ENCODE measurements at places on chromosomes 7 and 10.

GRCh38 chr7:24496036-24496435, 77.2 kb upstream of the PALS2 start:
- DNase-seq, result no peak

GRCh38 chr10:21791276-21791675, 212.3 kb downstream of the DNAJC1 start:
- DNase-seq, result no peak

GRCh38 chr10:63421591-63421990, 44.2 kb downstream of the JMJD1C start:
- no peak for DNase-seq

GRCh38 chr7:122433765-122434164, 129.2 kb upstream of the FEZF1 start:
- DNase-seq, result no peak

- DNase-seq, result no peak
Measured at GRCh38 chr7:6546498-6547251, 4.6 kb downstream of the GRID2IP start.

GRCh38 chr7:55939514-55940123, 12.1 kb upstream of the MRPS17 start:
- DNase-seq, result no peak

DNA sequence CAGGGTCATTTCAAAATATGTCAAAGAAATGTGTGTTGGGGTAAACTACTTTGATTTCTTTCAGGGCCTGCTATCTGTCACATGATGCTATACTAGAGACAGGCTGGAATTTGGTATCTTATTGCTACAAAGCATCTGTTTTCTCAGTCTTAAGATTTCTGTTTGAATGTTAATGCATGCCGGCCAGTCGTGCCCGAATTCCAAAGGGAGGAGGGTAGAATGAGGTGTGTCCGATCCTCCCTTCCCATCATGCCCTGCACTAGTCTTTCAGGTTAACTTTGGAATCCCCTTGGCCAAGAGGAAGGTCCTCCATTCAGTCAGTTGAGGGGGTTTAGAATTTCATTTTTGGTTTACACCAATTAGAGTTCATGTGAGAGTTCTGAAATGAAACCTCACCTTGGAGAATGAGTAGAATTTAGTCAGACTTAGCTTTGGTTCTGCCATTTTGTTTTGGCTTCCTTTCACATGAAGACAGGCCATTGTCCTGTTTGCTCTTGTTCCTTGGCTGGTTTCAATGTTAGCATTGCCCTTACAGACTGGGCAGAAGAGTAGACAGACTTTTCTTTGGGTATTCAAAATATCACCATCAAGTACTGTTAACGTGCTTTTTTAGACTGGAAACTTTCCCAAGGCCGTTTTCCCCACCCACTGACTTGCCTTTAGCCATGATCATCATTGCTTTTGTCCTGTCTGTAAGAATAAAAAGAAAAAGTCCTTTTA, 95.8 kb downstream of the CAMK1D start:
- no peak for DNase-seq

DNA sequence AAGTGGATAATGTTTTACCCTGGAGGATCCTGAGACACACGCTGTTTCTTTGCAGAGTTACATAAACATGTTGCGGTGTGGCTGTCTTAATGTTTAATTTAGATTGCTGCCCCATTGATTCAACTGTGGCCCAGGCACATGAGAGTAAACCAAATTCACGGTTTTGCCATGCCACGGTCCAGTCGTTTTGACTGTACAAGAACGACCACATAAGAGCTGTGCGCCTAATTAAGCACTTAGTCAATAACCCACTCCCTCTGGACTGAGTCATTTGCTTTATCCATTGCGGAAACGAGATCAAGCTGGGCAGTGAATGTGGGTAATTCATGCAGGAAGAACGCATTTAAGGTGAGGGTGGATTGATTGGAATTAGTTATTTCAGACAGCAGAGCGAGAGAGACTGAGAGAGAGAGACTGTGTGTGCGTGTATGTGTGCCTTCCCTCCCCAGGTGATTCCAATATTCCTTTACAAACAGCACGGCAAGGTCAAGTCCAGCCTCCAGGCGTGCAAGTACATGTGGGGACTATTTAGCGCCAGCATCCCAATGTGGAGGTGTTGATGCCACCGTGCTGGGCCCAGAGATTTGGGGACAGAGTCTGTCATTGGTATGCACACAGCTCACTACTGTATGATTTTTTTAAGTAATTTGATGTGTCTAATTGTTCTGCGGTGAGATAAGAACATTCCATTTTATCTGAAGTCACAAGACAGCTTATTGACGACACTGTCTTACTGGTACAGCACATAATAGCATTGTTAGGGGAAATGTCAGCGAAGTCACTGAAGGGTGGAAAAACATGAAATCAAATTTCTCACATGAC, 8.4 kb upstream of the TEX36 start:
- no peak for DNase-seq

- no peak for DNase-seq
Measured at GRCh38 chr10:120077707-120078492, 185.4 kb downstream of the SEC23IP start.

DNA sequence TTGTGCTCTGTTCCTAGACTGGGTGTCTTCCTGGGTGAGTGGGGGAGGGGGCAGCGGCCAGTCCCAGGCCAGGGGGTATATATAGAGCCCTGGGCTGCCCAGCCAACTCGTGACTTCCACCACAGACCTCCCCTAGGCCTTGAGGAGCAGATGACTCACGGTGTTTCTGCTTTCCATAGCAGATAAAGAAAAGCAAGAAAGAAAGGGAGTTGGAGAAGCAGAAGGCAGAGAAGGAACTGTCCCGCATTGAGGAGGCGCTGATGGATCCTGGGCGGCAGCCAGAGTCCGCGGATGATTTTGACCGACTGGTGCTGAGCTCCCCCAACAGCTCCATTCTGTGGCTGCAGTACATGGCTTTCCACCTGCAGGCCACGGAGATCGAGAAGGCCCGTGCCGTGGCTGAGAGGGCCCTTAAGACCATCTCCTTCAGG, 10.1 kb downstream of the CALHM2 start:
- DNase-seq, result no peak

GRCh38 chr10:132649651-132650360, 112.2 kb downstream of the INPP5A start:
- DNase-seq, result no peak

GRCh38 chr10:35398355-35398754, 62.0 kb downstream of the CCNY start:
- no peak for DNase-seq

Data from activated naive CD4-positive, alpha-beta T cell (primary cell).